ENCODE measurements at places on chromosomes 6 and 20. TPM values are rescaled to one million over a fixed set of nuclear protein-coding genes. Genes with fewer than 3 reads are reported as not detected.

DNA sequence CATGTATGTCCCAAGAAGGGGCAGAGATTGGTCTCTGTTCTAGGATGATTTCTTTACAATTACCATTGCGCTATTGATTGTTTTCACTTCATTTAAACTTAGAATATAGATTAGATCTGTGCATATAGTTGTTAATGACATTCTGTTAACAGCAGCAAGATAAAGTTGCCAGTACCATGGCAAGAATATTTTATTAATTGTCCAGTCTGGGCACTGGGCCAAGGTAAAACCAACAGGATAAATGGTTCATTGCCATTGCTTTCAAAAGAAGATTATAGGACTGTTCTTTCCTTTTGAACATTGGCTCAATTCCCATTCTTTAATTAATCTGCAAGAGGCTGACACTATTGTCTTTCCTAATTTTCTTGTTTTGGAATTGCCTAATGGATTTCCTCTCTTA lies 592.4 kb downstream of the RFPL4B start:
- no peak for DNase-seq

MATN4 gene
- not detected for total RNA-seq

RNF144B gene
- 47.4 TPM for total RNA-seq

NOTCH4 gene
- 0.45 TPM for total RNA-seq

DNA sequence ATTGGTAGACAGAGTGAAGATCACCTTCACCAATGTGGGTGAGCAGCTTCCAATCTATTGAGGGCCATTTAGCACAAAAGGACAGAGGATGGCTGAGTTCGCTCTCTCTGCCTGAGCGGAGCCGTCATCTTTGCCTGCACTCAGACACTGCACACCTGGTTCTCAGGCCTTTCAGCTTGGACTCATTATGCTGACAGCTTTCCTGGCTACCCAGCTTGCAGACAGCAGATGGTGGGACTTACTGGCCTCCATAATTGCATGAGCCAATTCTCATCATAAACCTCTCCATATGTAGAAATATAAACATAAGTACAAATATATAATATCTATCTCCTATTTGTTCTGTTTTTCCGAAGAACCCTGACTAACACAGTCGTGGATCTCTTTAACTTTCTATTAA lies 13.7 kb downstream of the TBXT start:
- no peak for DNase-seq

DNA sequence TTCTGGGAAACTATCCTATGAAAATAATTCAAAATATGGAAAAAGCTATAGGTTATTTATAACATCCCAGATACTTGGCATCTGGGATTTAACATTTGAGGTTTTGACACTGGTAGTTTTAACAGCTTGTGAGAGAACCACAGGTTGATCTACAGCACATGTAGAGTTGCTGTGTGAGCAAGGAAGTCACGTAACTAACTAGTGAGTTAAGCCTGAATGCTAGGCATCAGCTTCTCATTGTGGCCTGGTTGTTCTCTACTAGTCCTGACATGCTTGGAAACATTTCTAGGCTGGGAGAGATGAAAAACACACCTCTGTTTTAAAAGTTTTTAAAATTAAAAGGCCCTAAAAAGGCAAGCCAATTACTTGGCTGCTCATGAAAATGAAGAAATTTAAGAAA lies 28.2 kb downstream of the ESF1 start:
- peak; percentile 57 for DNase-seq

DNA sequence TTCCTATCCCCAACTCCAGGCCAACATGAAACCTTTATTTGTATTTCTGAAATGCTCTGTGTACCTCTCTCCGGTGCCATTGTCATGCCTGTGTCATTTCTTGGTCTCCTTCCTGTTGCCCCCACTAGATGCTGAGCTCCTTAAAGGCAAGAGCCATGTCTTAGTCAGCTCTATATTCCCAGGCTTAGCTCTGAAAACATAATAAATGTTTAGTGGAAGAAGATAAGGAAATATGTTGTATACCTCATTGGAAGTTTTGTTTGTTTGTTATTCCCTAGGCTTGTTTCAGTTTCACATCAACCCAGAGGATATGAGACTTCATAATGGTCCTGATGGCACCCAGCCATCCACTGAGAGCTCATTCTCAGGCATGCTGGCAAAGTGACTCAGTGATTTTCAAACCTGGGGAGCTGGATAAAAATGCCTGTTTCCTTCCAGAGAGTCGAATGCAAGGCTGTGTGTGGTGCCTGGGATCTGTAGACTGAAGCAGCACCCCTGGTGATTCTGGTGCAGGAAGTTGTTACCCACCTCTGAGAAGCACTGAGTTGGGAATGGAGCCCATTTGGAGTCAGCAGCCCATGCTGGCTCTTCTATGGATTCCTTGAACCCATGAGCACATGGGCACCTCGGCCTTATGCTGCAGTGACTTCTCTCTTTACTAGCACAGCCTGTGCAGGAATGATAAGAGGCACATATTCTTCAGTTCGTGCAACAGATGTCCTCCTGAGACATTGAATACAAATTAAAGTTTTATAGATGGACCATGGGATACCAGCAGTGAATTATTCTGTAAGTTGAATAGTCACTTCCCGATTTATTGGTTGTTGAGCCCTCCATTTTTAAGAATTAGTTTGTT lies 205.2 kb downstream of the FARS2 start:
- peak; percentile 30 for DNase-seq

OR2J3 gene
- not detected for total RNA-seq

DNA sequence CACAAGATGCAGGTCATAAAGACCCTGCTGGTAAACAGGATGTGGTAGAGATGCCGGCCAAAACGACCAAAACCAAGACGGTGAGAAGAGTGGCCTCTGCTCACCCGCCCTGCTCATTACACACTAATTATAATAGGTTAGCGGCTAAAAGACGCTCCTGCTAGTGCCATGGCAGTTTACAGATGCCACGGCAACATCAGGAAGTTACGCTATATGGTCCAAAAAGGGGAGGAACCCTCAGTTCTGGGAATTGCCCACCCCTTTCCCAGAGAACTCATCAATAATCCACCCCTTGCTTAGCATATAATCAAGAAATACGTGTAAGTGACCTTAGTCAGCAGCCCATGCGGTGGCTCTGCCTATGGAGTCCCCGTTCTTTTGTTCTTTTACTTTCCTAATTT lies 17.6 kb downstream of the BHLHE23 start:
- DNase-seq = no peak

GRCh38 chr6:168996356-168996625 lies 257.4 kb downstream of the THBS2 start:
- no peak for DNase-seq

DNA sequence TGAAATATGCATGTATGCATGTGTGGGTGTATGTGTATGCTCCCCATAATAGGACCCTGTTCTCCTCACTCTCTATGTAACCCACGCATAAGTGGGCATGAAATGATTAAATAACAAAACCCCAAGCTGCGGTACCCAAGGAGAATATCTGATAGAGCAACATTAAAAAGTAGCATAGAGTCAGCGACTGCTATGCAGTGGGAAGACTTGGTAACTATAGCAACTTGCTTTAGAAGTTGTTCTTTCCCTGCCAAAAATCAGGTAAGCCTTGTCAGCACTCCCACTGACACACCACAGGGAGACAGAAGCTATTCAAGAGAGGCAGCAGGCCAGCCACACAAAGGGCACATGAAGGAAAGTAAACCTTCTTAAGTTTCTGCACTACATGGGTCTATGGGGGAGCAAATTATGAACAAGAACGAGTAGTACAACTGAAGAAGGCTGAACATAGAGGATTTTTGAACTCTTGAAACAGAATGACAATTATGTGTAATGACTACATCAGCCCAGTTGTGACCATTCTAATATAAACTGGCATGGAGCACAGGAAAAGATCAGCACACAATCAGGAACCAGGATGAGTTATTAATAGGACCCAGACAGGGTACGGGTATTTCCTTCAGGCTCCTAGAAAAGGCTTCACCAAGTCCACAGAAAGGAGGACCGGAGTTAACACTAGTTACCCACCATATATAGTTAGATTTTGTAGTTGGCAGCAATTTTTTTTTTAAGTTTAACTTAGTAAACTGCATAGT lies 89.9 kb downstream of the GPR6 start:
- DNase-seq = peak; percentile 15

GRCh38 chr6:27541212-27541932 lies 68.5 kb upstream of the ZNF184 start:
- DNase-seq = peak; percentile 52

DNA sequence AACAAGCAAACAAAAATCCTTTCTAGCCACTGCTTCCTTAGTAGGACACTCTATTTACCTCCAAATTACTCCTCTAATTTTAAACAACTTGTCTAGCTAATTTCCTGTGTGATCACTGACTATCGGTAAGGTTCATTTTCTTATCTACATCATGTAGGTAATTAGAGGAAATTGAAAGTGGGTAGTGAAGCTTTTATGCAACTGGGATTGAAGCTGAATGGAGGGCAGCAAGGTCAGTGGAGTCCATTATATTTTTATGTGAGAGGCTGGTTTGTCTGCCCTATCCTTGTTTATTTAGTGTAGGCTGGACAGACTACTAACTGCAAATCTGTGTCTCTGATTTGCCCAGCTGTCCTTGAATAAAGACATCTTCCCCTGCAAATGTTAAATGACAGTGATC lies 88.5 kb upstream of the SIM1 start:
- no peak for DNase-seq

PACSIN1 gene
- not detected for total RNA-seq

TPD52L1 gene
- 269 TPM for total RNA-seq

CTSA gene
- total RNA-seq = 68.8 TPM

- DNase-seq = no peak
Observed at GRCh38 chr6:2890976-2891767, 11.9 kb downstream of the SERPINB9 start.

- DNase-seq = no peak
Observed at GRCh38 chr6:56511591-56511990, 131.1 kb downstream of the DST start.

DNA sequence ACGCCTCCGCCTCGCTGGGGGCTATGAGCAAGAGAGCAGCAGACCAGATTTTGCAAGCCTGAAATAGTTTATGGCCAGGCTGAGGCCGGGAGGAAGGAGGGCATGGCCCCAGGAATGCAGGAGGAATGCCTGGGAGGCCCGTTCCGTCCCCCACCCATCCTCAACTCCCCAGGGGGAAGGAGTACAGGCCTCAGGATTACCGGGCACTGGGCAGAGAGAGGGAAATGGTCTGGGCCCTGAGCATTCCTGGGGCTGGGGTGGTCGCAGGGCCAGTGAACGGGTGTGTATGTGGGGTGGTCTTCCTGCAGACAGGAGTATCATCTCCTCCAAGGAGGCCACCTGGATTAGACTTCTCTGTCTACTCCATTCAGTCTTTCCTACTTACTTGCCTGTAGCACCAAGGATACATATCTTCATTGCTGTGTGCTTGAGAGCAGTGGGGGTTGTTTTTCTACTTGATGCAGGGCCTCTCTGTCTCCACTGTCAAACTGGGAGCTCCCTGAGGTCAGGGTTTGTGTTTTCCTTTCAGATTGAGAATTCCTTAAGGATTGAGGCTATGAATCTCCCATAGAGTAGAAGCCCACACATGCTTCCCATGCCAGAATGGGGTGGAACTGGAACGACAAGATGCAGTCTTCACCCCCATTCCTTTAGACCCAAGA lies 81.3 kb downstream of the VEGFA start:
- no peak for DNase-seq

GRCh38 chr20:50393242-50393641 lies 116.9 kb upstream of the PTPN1 start:
- no peak for DNase-seq

GRCh38 chr6:99613409-99613704 lies 6.7 kb downstream of the PRDM13 start:
- DNase-seq = no peak

GRCh38 chr6:54778731-54779130 lies 67.8 kb upstream of the FAM83B start:
- no peak for DNase-seq

DNA sequence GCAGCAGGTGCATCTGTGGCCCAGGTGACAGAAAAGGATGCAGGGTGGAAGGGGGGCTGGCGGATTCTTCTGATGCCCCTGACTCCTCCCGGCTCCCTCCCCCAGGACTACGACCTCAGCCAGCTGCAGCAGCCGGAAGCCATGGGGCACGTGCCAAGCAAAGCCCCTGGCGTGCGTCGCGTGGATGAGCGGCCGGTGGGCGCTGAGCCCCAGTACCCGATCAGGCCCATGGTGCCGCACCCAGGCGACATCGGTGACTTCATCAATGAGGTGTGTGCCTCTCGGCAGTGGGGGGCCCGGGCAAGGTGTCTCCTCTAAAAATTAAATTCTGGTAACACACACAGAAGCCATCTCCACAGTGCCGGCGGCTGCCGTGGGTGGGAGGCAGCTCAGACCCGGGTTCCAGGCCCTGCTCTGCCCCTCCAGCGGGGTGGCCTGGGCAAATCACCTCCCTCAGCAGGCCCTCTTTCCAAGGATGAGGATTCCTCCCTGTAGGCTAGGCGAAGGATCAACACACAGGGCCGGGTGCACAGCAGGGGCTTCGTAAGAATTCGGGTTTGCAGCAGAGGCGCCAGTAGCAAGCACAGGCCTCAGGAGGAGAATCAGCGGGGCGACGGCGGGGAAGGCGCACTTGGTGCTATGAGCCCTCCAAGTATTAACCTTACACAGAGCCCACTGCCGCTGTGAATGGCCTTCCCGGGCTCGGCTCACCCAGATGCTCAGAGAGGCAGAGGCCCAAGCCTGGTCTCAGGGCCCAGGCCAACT lies 131.5 kb downstream of the TAF4 start:
- DNase-seq = no peak

LKAAEAR1 gene
- total RNA-seq = 0.33 TPM

DNA sequence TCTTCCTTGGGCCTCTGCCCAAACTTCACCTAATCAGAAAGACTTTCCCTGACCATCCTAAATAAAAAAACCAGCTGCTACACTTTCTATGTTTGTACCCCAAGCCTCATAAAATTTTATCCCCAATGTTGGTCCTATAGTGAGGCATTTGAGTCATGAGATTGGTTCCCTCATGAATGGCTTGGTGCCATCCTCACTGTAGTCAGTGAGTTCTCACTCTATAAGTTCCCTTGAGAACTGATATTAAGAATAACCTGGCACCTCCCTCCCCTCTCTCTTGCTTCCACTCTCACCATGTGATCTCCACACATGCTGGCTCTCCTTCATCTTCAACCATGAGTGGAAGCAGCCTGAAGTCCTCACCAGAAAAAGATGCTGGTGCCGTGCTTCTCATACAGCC lies 316.9 kb upstream of the PRDM1 start:
- no peak for DNase-seq

DNA sequence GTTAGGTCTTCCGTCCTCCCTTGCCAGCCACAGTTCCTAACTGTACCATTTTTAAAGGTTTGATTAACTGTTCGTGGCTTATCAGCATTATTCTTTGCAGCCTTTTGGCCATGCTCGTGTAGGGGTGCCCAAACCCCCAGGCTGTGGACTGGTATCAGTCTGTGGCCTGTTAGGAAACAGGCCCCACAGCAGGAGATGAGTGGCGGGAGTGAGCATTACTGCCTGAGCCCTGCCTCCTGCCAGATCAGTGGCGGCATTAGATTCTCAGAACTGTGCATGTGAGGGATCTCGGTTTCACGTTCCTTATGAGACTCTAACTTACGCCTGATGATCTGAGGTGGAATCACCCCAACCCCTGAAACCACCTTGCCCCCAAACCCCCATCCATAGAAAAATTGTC lies 79.3 kb downstream of the TBC1D7 start:
- DNase-seq = no peak

ARMH2 gene
- total RNA-seq = not detected
